ENCODE measurements at places on chromosomes 13 and 19.

DNA sequence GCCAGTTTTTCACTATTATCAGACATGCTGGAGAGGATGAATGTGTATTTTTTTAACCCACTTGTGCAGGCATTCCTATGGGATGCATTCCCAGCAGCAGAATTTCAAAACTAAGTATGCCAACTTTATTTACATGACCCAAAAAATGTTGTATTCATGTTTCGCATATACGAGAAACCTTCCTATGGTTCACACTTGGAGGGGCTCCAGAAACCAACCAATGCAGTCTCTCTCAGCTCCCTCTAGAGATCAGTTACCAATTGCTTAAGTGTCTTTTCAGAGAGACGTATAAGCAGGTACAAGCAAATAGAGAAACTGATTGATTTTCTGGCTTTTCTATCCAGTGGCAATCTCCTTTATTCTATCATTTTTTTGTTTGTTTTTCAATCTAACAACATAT is 5.5 kb upstream of the PTOV1 start:
- DNase-seq = no peak

DNA sequence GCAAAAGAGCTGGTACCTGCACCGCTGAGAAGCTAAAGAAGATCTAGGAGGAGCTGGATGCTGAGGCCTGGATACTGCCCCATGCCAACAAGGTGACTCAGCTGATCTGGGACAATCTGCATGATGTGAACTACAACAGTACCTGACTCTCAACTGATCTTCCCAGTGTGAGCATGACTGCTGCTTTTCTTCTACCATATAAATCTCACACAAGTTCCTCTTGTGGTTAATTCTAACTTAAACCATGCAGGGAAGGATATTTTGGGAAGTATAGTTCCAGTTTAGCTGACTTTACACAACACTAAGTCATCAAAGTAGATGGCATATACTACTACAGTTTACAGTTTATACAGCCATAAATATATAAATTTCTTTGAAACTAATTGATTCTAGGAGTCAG is 91.9 kb downstream of the SLAIN1 start:
- no peak for DNase-seq

GRCh38 chr19:16890461-16891184 is 1.8 kb downstream of the F2RL3 start:
- no peak for DNase-seq

DNA sequence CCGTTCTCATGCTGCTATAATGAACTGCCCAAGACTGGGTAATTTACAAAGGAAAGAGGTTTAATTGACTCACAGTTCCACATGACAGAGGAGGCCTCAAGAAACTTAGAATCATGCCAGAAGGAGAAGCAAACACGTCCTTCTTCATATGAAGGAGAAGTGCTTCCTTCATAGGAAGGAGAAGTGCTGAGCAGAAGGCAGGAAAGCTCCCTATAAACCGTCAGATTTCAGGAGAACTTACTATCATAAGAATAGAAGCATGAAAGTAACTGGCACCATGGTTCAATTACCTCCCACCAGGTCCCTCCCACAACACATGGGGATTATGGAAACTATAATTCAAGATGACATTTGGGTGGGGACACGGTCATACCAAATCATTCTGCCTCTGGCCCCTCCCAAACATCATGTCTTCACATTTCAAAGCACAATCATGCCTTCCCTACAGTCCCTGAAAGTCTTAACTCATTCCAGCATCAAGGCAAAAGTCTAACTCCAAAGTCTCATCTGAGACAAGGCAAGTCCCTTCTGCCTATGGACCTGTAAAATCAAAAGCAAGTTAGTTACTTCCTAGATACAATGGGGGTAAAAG is 10.6 kb downstream of the ACOD1 start:
- no peak for DNase-seq

DNA sequence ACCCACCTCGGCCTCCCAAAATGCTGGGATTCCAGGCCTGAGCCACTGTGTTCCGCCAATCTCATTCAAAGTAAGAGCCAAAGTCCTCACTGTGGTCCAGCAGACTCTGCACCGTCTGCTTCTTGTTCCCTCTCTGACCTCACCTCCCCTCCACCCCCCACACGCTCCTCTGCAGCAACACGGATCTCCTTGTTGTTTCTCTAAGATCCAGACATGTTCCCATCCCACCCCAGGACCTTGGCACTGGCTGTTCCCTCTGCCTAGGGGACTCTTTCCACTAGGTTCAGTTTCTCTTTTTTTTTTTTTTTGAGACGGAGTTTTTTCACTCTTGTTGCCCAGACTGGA is 38.4 kb downstream of the LTBP4 start:
- no peak for DNase-seq

DNA sequence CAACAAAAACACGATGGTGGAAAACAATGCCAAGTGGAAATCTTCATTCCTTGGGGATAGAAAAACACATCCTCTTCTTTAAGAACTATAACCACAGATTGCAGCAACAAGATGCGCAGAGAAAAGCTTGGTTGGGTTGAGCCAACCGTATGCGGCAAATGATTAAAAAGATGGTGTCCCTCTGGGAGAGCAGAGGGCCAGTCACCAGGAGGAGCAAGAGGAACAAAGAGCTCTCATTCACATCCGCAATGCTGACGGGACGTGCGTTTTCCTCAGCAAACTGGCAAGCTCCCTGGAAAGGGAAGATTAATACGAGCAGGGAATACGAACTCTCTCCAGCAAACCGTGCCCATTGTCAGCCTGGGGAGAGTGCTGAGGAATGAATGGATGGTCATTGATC is 141.6 kb downstream of the KATNAL1 start:
- no peak for DNase-seq

Data from left renal pelvis (tissue), 4 donors.